Umbilical cord (tissue), 2 donors: ENCODE measurements at places on chromosomes 7 and 10.

GRCh38 chr10:101671453-101671852 is 23.5 kb downstream of the FBXW4 start:
- DNase-seq, result no peak

GRCh38 chr10:61319386-61320256 is 133.6 kb downstream of the TMEM26 start:
- no peak for DNase-seq

DNA sequence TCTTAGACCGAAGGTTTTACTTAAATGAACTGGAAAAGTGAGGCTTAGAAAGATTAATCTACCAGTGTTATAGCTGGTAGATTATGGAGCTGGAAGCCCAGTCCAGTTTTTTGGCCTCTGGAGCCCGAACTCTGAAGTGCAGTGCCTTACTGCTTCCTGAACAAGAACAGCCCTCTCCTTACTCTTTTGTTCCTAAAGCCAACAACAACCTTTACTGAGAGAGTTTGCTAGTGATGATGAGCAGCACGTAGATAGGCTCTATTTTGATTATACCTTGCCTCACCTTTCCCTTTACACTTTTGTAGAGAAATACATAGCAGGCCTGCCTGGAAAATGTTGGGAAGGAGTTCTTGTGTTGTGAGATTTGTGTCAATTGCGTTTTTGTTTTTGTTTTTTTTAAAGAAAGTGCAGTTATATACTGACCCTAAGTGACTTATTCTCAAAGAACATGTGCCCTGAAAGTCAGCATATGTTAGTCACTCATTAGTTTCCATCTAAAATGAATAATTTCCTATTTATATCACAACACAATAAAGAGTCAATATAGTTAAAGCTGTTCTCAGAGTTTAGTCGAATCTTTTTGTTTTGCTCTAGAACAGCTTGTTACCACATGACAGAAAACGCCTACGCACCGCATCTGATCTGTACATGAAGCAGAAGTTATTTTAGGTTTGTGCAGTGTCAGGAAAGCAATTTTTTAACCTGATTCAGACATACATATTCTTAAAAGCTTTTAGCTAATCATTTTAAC is 33.0 kb downstream of the PLEKHA1 start:
- DNase-seq, result peak; percentile 55

DNA sequence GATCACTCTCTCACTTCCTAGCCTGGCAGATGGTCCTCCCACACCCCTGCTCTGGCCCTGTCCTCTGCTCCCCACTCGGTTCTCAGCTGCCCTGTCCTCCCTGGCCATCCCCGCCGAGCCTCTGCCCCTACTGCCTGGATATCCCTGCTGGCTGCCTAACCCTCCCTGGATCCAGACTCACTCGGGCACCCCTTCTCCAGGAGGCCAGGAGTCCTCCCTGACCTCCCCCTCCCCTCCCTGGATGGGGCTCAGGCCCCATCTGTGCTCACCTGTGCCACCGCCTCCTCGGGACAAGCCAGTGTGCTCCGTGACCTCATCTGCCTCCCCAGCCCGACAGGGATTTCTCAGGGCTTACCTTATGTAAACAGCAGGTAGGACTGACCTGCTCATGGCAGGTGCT is 406.1 kb downstream of the TCERG1L start:
- no peak for DNase-seq
